Mesothelial cell of epicardium (in vitro differentiated cells): ENCODE measurements at places on chromosomes 12 and 14. TPM values are rescaled to one million over a fixed set of nuclear protein-coding genes. Genes with fewer than 3 reads are reported as not detected.
A peak's percentile ranks its signal among the peaks of the same experiment; 100 is the strongest.

DNA sequence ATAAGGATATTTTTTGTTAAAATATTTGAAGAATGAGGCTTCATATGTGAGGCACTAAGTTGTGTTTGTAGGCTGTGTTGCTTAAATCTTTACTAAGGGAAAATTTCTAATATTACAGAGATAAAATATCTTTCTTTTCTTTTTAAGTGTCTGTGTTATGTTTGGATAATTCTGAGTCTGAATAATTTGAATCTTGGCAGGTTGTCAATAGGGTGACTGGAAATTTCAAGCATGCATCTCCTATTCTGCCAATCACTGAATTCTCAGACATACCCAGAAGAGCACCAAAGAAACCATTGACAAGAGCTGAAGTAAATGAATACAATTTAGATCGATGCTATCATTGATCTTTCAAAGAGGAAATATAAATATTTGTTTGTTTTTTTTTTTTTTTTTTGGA is 29.4 kb downstream of the TMPO start:
- H3K4me1 ChIP-seq: peaks cover 10% of the 10 kb centered on the region
- H3K4me3 ChIP-seq: no peak overlapping the region
- no peaks in the 10 kb centered on the region for H3K27me3 ChIP-seq
- DNase-seq: no peak

- no peak overlapping the region for H3K4me3 ChIP-seq
- no peaks in the 10 kb centered on the region for H3K36me3 ChIP-seq
- peaks cover 16% of the 10 kb centered on the region for H3K27me3 ChIP-seq
- DNase-seq: no peak
- no peak overlapping the region for H3K27ac ChIP-seq
- peaks cover 10% of the 10 kb centered on the region for H3K4me1 ChIP-seq
Observed at GRCh38 chr12:99024191-99024590, 379.1 kb downstream of the APAF1 start.

DNA sequence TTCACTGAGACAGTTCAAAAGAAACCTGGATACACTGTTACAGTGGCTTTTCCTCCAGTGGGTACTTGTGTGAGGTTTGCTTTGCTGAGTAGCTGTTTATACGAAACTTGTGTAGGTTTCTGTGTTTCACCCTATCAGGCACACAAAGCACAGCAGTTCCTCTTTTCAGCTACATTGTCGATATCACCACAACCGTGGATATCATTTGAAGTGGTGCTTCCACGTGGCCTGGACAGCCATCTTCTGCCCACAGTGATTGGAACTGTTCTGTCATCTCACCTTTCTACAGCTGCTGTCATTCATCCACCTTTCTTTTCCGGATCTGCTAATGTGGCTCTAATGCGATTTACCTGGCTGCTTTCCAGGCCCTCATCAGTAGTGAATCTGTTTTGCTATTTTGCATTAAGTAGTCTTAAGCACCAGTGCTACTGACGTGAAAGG is 368.8 kb downstream of the SYT1 start:
- peaks cover 3% of the 10 kb centered on the region for H3K36me3 ChIP-seq
- H3K4me1 ChIP-seq: no peaks in the 10 kb centered on the region
- H3K4me3 ChIP-seq: no peak overlapping the region

GRCh38 chr12:26298785-26299621 is 103.6 kb downstream of the SSPN start:
- no peak overlapping the region for H3K27ac ChIP-seq
- H3K4me1 ChIP-seq: peaks cover 19% of the 10 kb centered on the region
- no peak for DNase-seq
- H3K4me3 ChIP-seq: no peak overlapping the region

DNA sequence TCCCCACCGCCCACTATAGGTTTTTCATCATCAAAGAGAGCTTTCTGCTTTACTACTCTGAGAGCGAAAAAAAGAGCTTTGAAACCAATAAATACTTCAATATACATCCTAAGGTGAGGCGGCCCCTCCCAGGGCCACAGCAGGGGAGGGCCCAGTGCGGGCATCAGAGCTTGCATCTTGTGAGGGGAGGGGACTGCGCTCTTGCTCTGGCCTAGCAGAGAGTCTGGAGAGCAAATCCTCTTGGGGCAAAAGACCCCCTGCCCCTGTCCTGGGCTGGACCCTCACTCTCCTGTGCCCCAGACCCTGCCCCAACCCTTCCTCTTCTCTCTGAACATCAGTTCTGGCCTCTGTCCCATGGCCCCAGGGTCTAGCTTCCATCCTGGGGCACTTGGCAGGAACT is 15.6 kb downstream of the PLEKHD1 start:
- H3K27me3 ChIP-seq: peaks cover 15% of the 10 kb centered on the region
- peaks cover 16% of the 10 kb centered on the region for H3K4me1 ChIP-seq
- no peaks in the 10 kb centered on the region for H3K36me3 ChIP-seq
- no peak for DNase-seq
- H3K4me3 ChIP-seq: no peak overlapping the region
- no peak overlapping the region for H3K27ac ChIP-seq

DNA sequence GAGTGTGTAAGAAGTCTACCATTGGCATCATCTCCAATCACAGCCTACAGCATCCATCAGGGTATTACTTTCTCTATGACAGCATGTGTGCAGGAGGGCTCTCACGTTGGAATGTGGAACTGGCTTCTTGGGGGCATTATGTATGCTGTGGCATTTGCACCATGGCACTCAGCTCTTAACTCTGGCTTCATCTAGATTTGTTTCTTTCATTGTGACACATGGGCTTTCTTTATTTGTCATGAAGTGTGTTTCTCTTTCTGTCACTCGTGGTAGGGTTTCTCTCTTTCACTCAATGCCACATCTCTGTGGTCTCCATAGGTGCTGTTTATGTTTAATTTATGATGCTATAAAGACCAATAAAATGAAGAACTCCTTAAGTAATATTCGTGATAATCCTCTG is 191.2 kb upstream of the GARIN2 start:
- H3K27ac ChIP-seq: no peak overlapping the region
- DNase-seq: no peak
- no peaks in the 10 kb centered on the region for H3K27me3 ChIP-seq
- H3K4me1 ChIP-seq: no peaks in the 10 kb centered on the region
- peaks cover 7% of the 10 kb centered on the region for H3K36me3 ChIP-seq

GRCh38 chr14:102605029-102605428 is 12.6 kb downstream of the RCOR1 start:
- no peak overlapping the region for H3K27ac ChIP-seq
- H3K27me3 ChIP-seq: no peaks in the 10 kb centered on the region
- H3K4me1 ChIP-seq: peaks cover 9% of the 10 kb centered on the region
- no peak overlapping the region for H3K4me3 ChIP-seq

- H3K4me1 ChIP-seq: no peaks in the 10 kb centered on the region
- H3K27me3 ChIP-seq: no peaks in the 10 kb centered on the region
- peaks cover 9% of the 10 kb centered on the region for H3K36me3 ChIP-seq
- no peak overlapping the region for H3K4me3 ChIP-seq
Observed at GRCh38 chr12:93540466-93540865, 32.0 kb upstream of the SOCS2 start.

- no peak for DNase-seq
- H3K4me3 ChIP-seq: no peak overlapping the region
- no peaks in the 10 kb centered on the region for H3K36me3 ChIP-seq
- peaks cover 11% of the 10 kb centered on the region for H3K4me1 ChIP-seq
- H3K27ac ChIP-seq: no peak overlapping the region
Observed at GRCh38 chr14:31898838-31899528, 178.1 kb upstream of the ARHGAP5 start.

GRCh38 chr12:65853489-65854157 is 29.3 kb downstream of the HMGA2 start:
- peak overlapping the region; percentile 81 for H3K27ac ChIP-seq
- DNase-seq: no peak
- peaks cover 53% of the 10 kb centered on the region for H3K4me1 ChIP-seq
- no peaks in the 10 kb centered on the region for H3K27me3 ChIP-seq
- peaks cover 21% of the 10 kb centered on the region for H3K36me3 ChIP-seq

DNA sequence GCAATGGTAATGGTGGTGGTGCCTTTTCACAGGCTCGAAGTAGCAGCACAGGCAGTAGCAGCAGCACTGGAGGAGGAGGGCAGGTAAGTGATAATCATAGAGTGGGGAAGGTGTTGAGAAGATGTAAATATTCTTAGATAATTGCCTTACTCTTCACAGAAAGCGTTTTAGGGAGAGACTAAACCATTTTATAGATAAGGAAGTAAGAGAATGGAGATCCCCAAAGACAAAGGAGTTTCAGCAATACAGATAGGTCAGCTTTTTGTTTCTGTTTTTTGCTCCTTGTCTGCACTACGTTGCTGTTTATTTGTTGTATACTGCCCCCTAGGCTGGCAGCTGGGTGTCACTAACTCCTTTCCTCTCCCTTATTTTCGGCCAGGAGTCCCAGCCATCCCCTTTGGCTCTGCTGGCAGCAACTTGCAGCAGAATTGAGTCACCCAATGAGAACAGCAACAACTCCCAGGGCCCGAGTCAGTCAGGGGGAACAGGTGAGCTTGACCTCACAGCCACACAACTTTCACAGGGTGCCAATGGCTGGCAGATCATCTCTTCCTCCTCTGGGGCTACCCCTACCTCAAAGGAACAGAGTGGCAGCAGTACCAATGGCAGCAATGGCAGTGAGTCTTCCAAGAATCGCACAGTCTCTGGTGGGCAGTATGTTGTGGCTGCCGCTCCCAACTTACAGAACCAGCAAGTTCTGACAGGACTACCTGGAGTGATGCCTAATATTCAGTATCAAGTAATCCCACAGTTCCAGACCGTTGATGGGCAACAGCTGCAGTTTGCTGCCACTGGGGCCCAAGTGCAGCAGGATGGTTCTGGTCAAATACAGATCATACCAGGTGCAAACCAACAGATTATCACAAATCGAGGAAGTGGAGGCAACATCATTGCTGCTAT is 2.0 kb downstream of the SP1 start:
- H3K27me3 ChIP-seq: no peaks in the 10 kb centered on the region
- no peak for DNase-seq
- H3K4me1 ChIP-seq: peaks cover 45% of the 10 kb centered on the region
- H3K4me3 ChIP-seq: peak overlapping the region; percentile 93

DNA sequence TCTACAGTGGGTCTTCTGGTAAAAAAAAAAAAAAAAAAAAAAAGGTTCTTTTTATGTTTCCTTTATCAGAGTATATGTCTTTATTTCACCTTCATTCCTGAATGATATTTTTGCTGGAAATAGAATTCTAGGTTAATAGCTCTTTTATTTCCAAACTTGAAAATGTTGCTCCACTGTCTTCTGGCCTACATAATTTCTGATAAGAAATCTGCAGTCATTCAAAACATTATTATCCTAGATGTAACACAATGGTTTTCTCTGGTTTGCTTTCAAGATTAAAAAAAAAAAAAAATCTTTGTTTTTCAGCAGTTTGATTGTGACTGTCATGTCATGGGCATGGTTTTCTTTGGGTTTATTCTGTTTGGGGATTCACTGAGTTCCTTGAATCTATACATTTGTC is 19.5 kb downstream of the DCP1B start:
- H3K27me3 ChIP-seq: no peaks in the 10 kb centered on the region
- H3K36me3 ChIP-seq: peaks cover 66% of the 10 kb centered on the region
- no peak overlapping the region for H3K27ac ChIP-seq
- H3K4me3 ChIP-seq: no peak overlapping the region
- DNase-seq: no peak

- peaks cover 1% of the 10 kb centered on the region for H3K27me3 ChIP-seq
- H3K36me3 ChIP-seq: no peaks in the 10 kb centered on the region
- peaks cover 9% of the 10 kb centered on the region for H3K4me1 ChIP-seq
- DNase-seq: no peak
- no peak overlapping the region for H3K4me3 ChIP-seq
- H3K27ac ChIP-seq: no peak overlapping the region
Observed at GRCh38 chr14:104830781-104831180, 29.9 kb downstream of the ZBTB42 start.

GRCh38 chr12:72610854-72611358 is 338.7 kb downstream of the TRHDE start:
- H3K27me3 ChIP-seq: no peaks in the 10 kb centered on the region
- H3K4me3 ChIP-seq: no peak overlapping the region
- no peak overlapping the region for H3K27ac ChIP-seq
- peaks cover 32% of the 10 kb centered on the region for H3K4me1 ChIP-seq

GRCh38 chr14:75281654-75282019 is 3.0 kb downstream of the FOS start:
- no peak for DNase-seq
- peaks cover 27% of the 10 kb centered on the region for H3K27me3 ChIP-seq
- peaks cover 45% of the 10 kb centered on the region for H3K4me1 ChIP-seq

- H3K27ac ChIP-seq: peak overlapping the region; percentile 94
- H3K4me1 ChIP-seq: peaks cover 86% of the 10 kb centered on the region
- no peak overlapping the region for H3K4me3 ChIP-seq
- H3K36me3 ChIP-seq: no peaks in the 10 kb centered on the region
- H3K27me3 ChIP-seq: no peaks in the 10 kb centered on the region
Observed at GRCh38 chr12:89946518-89947135, 238.0 kb upstream of the ATP2B1 start.

- no peak for DNase-seq
- peaks cover 28% of the 10 kb centered on the region for H3K4me1 ChIP-seq
- no peak overlapping the region for H3K4me3 ChIP-seq
- H3K36me3 ChIP-seq: no peaks in the 10 kb centered on the region
- H3K27ac ChIP-seq: no peak overlapping the region
Observed at GRCh38 chr12:115355301-115355700, 671.3 kb upstream of the TBX3 start.

GRCh38 chr14:69398818-69399210 is 322 bp downstream of the SLC39A9 start:
- peaks cover 49% of the 10 kb centered on the region for H3K4me1 ChIP-seq
- H3K4me3 ChIP-seq: peak overlapping the region; percentile 96
- peaks cover 12% of the 10 kb centered on the region for H3K36me3 ChIP-seq
- no peaks in the 10 kb centered on the region for H3K27me3 ChIP-seq
- DNase-seq: no peak
- peak overlapping the region; percentile 99 for H3K27ac ChIP-seq

DNA sequence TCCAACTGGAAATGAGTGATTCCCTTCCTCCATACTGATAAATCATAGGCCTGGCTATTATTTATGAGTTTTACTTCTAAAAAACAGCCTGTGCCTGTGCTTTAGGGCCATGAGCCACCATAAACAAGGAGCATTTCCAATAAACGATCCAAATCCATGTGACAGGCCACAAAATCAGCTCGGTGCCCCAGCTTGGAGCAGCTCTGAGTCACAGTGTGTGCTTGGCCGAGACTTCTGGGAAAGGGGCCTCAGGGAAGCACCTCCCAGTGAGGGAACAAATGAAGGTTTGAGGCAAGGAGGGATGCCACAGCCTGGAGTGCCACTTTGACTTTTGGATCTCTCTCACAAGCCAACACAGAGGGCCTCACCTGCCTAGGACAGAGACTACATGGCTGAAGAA is 190.4 kb downstream of the NTF3 start:
- H3K36me3 ChIP-seq: no peaks in the 10 kb centered on the region
- no peak overlapping the region for H3K4me3 ChIP-seq
- no peak overlapping the region for H3K27ac ChIP-seq

GRCh38 chr14:76830556-76830955 is 4.3 kb downstream of the LRRC74A start:
- H3K4me3 ChIP-seq: no peak overlapping the region
- H3K4me1 ChIP-seq: peaks cover 8% of the 10 kb centered on the region
- no peak overlapping the region for H3K27ac ChIP-seq

- H3K4me1 ChIP-seq: no peaks in the 10 kb centered on the region
- H3K27me3 ChIP-seq: no peaks in the 10 kb centered on the region
- DNase-seq: no peak
- no peaks in the 10 kb centered on the region for H3K36me3 ChIP-seq
- H3K4me3 ChIP-seq: no peak overlapping the region
- H3K27ac ChIP-seq: no peak overlapping the region
Observed at GRCh38 chr12:59056966-59057365, 136.7 kb upstream of the LRIG3 start.

BBOF1 gene
- total RNA-seq: 6.6 to 8.4 TPM (median 7.1 TPM) in 3 replicates

NEDD8 gene
- 148 to 156 TPM (median 155 TPM) in 3 replicates for total RNA-seq

ADAMTS20 gene
- 1.6 to 2.1 TPM (median 2.1 TPM) in 3 replicates for total RNA-seq

INF2 gene
- total RNA-seq: 90.2 to 92.8 TPM (median 92.5 TPM) in 3 replicates

RNFT2 gene
- 27.7 to 33.2 TPM (median 32.5 TPM) in 3 replicates for total RNA-seq

TSPAN9 gene
- 46.7 to 49.4 TPM (median 48.8 TPM) in 3 replicates for total RNA-seq

OR5AU1 gene
- not detected in 3 replicates for total RNA-seq

PTGER2 gene
- total RNA-seq: 6.6 to 7.2 TPM (median 7.1 TPM) in 3 replicates

NXPH4 gene
- 3.3 to 3.8 TPM (median 3.6 TPM) in 3 replicates for total RNA-seq

ARF3 gene
- total RNA-seq: 123 to 125 TPM (median 125 TPM) in 3 replicates
